ENCODE measurements at places on chromosomes 16 and 17.

GRCh38 chr17:11610999-11611566 lies 12.8 kb downstream of the DNAH9 start:
- DNase-seq = no peak

GRCh38 chr17:57562184-57562698 lies 182.9 kb downstream of the CCDC182 start:
- no peak for DNase-seq

- DNase-seq = no peak
These were observed 2.0 kb downstream of the PCYT2 start for GRCh38 chr17:81909231-81909630.

- no peak for DNase-seq
These were observed 234.6 kb upstream of the MON1B start for GRCh38 chr16:76956394-76956793.

GRCh38 chr16:89164436-89164835 lies 7.1 kb upstream of the CDH15 start:
- no peak for DNase-seq

GRCh38 chr17:65154770-65155589 lies 17.8 kb downstream of the RGS9 start:
- no peak for DNase-seq

GRCh38 chr16:2586241-2586640 lies 48.4 kb downstream of the PDPK1 start:
- no peak for DNase-seq

DNA sequence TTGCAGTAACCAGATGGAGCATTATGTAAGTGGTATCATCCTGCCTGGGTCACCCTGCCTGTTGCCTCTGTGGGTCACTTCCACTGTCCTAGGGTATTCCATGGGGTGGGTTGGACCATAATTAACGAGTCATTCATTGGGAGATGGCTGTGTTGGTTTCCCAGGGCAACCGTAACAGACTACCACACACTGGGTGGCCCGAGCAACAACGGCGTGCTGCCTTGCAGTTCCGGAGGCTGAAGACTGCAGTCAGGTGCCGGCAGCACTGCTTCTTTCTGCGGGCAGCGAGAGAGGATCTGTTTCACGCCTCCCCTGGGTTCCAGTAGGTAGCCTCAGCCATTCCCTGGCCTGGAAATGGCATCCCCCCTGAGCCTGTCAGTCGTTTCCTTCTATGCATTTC lies 28.9 kb upstream of the CMIP start:
- no peak for DNase-seq

DNA sequence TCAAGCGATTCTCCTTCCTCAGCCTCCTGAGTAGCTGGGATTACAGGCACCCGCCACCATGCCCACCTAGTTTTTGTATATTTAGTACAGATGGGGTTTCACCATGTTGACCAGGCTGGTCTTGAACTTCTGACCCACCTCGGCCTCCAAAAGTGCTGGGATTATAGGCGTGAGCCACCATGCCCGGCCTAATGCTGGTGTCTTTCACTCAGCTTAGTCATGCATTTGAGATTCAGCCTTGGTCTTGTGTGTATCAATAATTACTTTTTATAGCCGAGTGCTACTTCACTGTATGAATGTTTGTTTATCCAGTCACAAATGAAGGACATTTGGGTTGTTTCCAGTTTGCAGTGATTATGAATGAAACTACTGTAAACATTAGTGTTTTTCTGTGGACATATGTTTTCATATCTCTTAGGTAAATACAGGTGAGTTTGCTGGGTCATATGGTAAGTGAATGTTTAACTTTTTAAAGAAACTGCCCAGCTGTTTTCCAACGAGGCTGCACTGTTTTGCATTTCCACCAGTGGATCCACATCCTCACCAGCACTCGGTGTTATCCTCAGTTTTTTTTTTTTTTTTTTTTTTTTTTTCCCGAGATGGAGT lies 11.0 kb upstream of the PLCG2 start:
- DNase-seq = no peak

DNA sequence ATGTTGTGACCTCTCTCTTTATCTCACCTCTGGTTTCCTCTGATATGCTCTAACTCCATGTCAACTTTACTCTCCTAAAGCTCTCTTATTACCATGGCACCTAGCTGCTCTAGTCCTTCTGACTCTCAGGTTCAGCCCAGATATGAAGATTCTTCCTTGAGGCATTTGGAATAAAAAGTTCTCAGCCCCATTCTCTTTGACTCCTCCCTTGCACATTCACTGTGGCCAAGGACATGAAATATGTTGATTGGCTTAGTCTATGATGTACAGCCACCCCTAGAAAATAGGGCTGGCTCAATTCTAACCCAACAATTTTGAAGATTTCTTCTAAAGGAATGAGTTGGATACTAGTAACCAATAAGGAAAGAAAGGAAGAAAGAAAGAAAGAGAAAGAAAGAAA lies 20.8 kb upstream of the GAS7 start:
- no peak for DNase-seq

GRCh38 chr17:63652106-63652505 lies 29.9 kb downstream of the MAP3K3 start:
- no peak for DNase-seq

DNA sequence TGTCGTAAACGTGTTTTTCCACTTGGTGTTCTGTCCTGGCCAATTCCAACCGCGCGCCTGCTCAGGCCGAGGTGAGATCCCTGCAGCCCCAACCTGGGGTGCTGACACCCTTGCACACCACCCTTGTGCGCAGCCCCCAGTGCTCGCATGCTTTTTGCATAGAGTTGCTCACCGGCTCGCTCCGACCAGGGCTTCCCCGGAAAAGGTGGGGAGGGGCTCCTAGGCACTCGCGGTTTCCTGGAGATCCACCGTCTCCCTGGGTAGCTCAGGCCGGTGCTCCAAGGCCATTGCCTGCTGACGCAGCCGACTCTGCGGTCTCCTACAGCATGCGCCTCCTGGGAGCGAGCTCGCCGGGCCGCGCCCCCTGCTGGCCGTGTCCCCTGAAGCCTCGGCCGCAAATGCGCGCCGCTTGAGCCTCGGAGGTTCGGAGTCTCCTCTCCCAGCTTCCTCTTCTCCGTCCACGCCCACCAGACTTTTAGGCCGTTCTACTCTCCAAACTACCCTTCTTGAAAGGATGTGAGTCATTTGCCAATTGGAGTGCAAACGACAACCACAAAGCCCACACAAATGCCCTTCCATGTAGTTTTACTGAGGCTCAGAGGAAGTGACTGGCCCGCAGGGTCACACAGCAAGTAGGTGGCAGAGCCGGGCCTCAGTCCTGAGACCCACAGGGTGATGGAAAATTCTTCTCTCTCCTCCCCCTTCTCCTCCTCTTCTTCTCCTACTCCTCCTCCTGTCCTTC lies 7.2 kb upstream of the PDP2 start:
- DNase-seq = peak; percentile 89

GRCh38 chr17:60256174-60256573 lies 106.4 kb downstream of the CA4 start:
- no peak for DNase-seq

- DNase-seq = no peak
These were observed 46.4 kb downstream of the MYH11 start for GRCh38 chr16:15810411-15810810.

DNA sequence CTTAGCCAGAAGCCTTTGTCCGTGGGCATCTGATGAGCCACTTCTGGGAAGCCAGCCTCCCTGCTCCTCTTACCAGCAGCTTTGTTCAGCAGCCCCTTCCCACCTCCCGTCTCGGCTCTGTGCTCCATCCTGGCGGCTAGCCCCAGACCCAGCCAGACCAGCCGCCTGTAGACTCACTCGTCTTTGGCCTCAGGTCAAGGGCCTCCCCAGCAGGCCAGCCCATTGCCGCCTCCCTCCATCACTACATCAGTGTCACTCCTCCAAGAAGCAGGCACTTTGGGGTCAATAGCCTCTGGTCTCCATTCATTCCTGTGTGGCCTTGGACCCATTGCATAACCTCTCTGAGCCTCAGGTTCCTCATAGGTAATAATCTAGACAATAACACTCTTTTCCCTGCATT lies 20.9 kb upstream of the CRHR1 start:
- no peak for DNase-seq

- DNase-seq = no peak
These were observed 2.2 kb downstream of the PIP4K2B start for GRCh38 chr17:38797158-38797490.

GRCh38 chr17:561116-561515 lies 153.5 kb downstream of the VPS53 start:
- DNase-seq = no peak

DNA sequence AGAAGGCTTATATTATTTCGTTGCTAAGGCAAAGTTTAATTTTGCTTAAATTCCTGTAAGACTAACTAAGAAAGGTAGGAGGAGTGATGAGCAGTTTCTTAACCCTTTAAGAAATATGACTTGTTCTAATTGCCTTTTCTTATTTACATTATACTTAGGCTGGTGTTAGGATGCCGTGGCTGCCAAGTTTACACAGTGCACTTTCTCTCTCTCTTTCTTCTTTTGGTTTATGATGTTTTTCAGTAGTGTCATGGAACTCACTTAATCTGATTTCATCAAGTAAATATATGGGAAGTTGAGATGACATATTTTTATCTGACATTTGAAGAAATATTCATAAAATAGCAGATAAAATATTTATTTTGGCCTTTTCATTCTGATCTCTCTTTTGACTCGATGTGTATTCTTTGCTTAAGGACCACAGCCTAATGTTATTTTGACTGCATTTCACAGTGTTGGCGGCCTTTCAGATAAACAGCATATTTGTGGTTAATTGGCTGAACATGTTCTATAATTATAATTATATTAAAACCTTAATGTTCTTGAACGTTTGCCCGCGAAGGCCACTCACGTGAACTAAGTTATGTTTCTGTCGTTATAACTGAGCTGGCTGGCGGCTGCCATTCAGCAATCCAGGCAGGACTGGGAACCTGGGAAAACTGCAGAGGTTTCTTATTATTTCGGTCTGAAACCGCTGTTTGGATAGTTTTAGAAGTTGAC lies 191.6 kb downstream of the WWOX start:
- DNase-seq = no peak

Measured in smooth muscle cell of the brain vasculature (primary cell).